ENCODE measurements at places on chromosomes 12 and 14. TPM values are rescaled to one million over a fixed set of nuclear protein-coding genes. Genes with fewer than 3 reads are reported as not detected.

KRT83 gene
- total RNA-seq: not detected

KRT73 gene
- not detected for total RNA-seq

TRIP11 gene
- 35.7 TPM for total RNA-seq

DDN gene
- total RNA-seq: 0.11 TPM

NGB gene
- total RNA-seq: not detected

DDIT3 gene
- total RNA-seq: 9.4 TPM

CCDC91 gene
- 6.7 TPM for total RNA-seq

BHLHE41 gene
- 0.11 TPM for total RNA-seq

VRTN gene
- total RNA-seq: not detected

KLHDC1 gene
- 3.6 TPM for total RNA-seq

IGF1 gene
- 2.5 TPM for total RNA-seq

INSM2 gene
- not detected for total RNA-seq

GLS2 gene
- 0.11 TPM for total RNA-seq

B3GNT4 gene
- 0.17 TPM for total RNA-seq

PGF gene
- total RNA-seq: 8.6 TPM

MED13L gene
- 58.4 TPM for total RNA-seq

HOXC6 gene
- total RNA-seq: under 0.01 TPM

NOVA1 gene
- total RNA-seq: not detected

GSC gene
- not detected for total RNA-seq

XPOT gene
- 59.0 TPM for total RNA-seq

CHGA gene
- not detected for total RNA-seq

TRPV4 gene
- 1.5 TPM for total RNA-seq

ADGRD1 gene
- 0.26 TPM for total RNA-seq

KLRC2 gene
- not detected for total RNA-seq

TBC1D30 gene
- 13.2 TPM for total RNA-seq

DIO2 gene
- total RNA-seq: 0.09 TPM

KLRB1 gene
- total RNA-seq: not detected

EPYC gene
- total RNA-seq: not detected

P2RX7 gene
- total RNA-seq: 2.2 TPM

EGLN3 gene
- total RNA-seq: 1.6 TPM

SLC6A13 gene
- total RNA-seq: not detected
